ENCODE measurements at places on chromosomes 1 and 21.

- DNase-seq: no peak
Observed at GRCh38 chr21:32389337-32390015, 3.3 kb downstream of the URB1 start.

DNA sequence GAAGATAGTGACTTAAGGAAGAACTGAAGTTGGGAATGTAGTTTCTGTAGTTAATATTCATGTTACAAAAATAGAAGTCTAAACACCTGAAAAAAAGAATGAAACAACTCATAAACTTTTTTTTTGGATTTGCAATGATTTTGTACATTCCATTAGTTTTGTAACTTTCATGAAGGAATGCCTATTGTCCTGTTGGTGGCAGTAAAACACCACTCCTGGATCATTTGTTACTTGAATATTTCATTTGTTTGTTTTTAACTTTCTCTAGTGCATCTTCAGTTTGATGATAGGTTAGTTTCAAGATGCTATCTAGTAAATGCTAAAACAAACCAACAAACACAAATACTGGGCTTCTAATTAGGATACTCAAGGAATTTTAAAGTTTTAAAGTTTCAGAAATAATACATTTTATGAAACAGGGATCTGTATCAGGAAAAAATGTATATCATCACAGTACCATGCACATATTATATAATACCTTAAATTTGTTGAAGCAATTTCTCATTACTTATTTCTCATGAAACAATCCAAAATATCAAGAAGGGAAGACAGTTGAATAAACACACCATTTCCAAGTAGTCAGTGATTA lies 229.7 kb upstream of the CACYBP start:
- peak; percentile 63 for DNase-seq

GRCh38 chr1:241647658-241648057 lies 4.4 kb upstream of the WDR64 start:
- no peak for DNase-seq

DNA sequence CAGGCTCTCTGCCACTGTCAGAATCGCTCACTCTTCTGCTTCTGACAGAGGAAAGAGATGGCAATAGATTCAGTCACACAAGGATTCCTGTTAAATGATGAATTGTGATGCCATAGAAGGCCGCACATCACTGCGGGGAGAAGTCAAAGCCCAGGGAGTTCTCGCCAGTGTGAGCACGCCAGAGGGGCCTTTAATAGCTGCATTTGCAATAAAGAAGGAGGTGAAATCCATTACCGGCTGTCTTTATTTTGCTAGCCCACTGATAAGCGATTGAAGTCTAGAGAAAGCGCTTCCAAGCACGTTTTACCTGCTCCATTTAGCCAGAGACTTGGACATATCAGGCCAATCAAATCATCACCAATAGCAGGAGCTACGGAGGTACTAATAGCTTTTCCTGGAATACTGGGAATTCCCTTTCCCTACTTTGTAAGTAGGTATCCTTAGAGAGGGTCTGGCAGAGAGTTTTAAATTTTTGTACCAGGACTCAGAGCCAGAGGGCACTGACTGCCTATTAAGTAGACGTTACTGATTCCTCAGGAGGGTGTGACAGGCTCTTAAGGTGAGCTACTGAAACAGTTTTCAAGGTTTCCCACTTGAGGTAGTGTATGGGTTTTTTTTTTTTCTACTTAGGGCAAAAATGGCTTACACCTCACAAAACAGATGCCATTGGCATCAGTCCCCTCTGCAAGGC lies 10.2 kb upstream of the TARBP1 start:
- DNase-seq: no peak

- DNase-seq: no peak
Observed at GRCh38 chr1:153343040-153343681, 5.5 kb downstream of the PGLYRP4 start.

GRCh38 chr1:10511494-10511885 lies 36.7 kb downstream of the PEX14 start:
- DNase-seq: no peak

DNA sequence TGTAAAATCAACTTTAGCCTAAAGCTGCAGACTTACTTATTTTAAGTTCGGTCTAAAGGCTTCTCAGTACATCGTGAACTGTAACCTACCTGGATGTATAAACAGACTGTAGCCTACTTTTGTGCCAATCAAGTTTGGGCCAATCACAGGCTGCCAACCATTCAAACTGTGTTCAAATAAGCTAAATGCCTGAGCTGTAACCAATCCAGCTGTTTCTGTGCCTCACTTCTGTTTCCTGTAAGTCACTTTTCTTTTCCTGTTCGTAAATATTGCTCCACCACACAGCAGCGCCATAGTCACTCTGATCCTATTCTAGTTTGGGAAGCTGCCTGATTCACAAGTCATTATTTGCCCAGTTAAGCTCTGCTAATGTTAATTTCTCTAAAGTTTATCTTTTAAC lies 37.5 kb upstream of the SLAMF9 start:
- DNase-seq: no peak

Measured in CD4-positive, alpha-beta T cell treated with Interleukin-12 subunit alpha and Interleukin-12 subunit beta, for 1 hour (primary cell).